ENCODE measurements at places on chromosomes 2 and 18.

- no peak for DNase-seq
Observed at GRCh38 chr2:21693081-21693480, 569.3 kb downstream of the TDRD15 start.

- DNase-seq: no peak
Observed at GRCh38 chr2:232473467-232473890, 14.2 kb downstream of the ECEL1 start.

GRCh38 chr2:207224381-207224780, 58.6 kb upstream of the KLF7 start:
- DNase-seq: no peak

- DNase-seq: no peak
Observed at GRCh38 chr2:14558335-14558919, 74.1 kb upstream of the LRATD1 start.

GRCh38 chr2:136243638-136244535, 125.9 kb upstream of the CXCR4 start:
- no peak for DNase-seq

DNA sequence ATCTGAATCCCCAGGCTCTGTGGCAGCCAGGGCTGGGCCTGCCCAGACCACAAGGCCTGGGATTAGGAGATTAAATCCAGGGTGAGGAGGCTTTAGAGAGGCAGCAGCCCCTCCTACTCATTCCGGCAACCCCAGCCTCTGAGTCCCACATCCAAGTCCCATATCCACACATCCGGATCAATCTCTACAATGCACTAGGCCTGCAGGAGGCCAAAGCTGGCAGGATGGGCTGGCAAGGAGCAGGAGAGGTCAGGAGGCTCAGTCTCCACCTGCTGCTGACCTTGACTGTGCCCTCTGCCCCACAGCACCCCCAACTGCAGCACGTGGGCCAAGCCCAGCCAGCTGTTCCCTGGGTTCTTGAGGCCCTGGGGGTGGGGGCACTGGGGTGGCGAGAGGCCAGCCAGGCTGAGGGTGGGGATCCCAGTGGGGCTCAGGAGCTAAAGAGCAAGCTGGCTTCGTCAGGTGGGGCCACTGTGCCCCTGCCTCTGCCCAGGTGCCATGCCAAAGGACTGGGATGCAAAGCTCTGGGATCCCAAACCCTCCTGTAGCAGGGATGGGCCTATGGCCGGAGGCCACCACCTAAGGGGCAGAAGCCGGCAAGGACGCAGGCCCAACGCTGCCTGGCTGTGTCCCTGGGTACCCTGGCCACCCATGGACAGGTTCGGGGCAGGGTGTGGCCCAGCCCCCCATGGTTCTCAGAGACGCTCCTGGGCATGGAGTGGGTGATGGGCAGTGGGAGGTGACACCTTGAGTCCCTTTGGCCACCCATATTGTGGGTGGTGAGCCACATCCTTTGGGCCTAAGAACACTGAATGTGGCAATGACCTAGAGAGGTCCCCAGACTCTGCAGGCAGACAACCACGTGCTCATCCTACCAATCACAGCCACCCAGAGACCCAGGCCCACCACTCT, 3.2 kb downstream of the KIF1A start:
- no peak for DNase-seq

- DNase-seq: no peak
Observed at GRCh38 chr2:19893520-19894133, 8.2 kb downstream of the TTC32 start.

- DNase-seq: no peak
Observed at GRCh38 chr2:112293636-112294401, 18.4 kb downstream of the ZC3H6 start.

DNA sequence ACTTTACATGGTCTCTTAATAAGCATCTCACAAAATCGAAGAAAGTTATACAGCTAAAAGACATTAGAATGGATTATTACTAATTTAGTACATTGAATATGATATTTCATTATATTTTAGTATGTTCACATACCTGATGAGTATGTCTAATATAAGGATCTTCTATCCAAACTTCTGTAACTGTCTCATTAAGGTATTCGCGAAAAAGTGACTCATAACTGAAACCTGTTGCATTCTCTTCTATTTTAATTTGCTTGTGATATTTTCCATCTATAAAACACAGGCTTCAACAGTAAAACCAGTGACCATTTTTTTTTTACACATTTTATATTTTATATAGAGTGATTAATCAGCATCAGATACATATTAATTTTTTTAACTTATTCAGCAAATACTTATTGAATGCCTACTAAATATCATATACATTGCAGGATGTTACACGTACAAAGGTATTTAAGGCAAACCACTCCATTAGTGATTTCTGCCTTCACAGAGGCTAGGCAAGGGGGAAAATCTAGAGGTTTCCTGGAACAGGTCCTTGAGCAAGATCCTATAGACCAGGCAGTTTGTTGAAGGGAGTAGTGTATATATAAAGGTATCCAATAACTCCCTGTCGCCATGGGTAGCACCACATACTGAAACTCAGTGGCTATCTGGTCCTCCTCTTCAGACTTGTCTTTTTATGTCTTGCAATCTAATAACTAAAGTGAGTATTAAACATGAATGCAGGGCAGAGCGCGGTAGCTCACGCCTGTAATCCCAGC, 9.3 kb downstream of the MITD1 start:
- no peak for DNase-seq

- no peak for DNase-seq
Observed at GRCh38 chr18:58625839-58626238, 3.1 kb downstream of the ALPK2 start.

Measured in effector memory CD4-positive, alpha-beta T cell (primary cell).